ENCODE measurements at places on chromosomes 5 and 9.

- DNase-seq = peak; percentile 79
These were observed 655 bp upstream of the RAI14 start for GRCh38 chr5:34655354-34655991.

- DNase-seq = no peak
These were observed 54.9 kb downstream of the USP20 start for GRCh38 chr9:129889941-129890717.

- no peak for DNase-seq
These were observed 242.5 kb downstream of the PBX3 start for GRCh38 chr9:125989524-125990180.

- DNase-seq = no peak
These were observed 28.7 kb downstream of the DYNC2I2 start for GRCh38 chr9:128627906-128628305.

- no peak for DNase-seq
These were observed 375.2 kb upstream of the WWC1 start for GRCh38 chr5:167916261-167916691.

GRCh38 chr5:5711112-5711511 is 288.6 kb downstream of the ICE1 start:
- DNase-seq = no peak

- DNase-seq = no peak
These were observed 118.9 kb upstream of the ELL2 start for GRCh38 chr5:96080557-96080956.

GRCh38 chr9:8706531-8706930 is 907.0 kb upstream of the DMAC1 start:
- DNase-seq = no peak

DNA sequence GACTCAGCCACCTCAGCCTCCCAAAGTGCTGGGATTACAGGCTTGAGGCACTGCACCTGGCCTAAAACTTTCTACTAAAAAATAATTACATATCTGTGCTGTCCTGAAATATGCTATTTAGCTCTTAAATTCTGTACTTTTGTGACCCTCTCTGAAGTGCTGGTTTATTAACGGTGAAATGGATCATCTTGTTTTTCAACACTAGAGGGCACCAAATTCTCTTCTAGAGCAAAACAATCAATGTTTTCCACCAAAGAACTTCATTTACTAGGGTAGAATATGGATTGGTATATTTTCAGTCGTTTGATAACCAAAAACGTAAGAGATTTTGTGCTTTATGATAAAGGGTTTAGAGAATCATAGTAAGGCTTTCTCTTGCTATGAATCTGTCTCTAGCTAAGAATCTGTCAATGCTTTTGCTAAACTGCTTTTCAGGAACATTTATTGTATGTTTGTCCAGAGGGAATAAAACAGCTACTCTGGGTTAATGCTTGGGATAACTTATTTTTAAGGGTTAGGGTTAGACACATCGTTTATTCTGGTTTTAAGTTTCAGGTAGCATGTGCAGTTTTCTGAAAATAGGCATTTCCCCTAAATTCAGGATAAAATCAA is 63.6 kb downstream of the RNF180 start:
- no peak for DNase-seq

GRCh38 chr5:124701016-124701415 is 45.4 kb downstream of the ZNF608 start:
- no peak for DNase-seq

DNA sequence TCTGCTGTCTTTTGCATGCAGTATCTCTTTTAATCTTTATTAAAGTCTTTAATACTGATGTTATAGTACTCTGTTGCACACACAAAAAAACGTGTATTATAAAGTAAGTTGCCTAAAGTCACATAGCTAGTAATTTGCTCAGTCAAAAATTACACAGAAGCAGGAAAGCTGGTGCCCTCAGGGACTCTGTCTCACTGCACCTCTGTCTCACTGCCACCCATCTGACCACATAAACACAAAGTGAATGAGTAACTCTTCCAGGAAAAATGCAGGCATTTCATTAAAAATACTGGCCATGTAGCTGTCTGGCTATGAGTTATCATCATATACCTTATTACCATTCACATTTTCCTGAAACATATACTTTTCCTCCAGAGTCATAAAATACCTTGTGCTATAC is 591.7 kb downstream of the CSNK1G3 start:
- DNase-seq = no peak

- no peak for DNase-seq
These were observed 244.5 kb upstream of the C9orf72 start for GRCh38 chr9:27817747-27818146.

- DNase-seq = no peak
These were observed 88.1 kb downstream of the ANXA1 start for GRCh38 chr9:73239570-73240265.

GRCh38 chr9:90836411-90837080 is 34.9 kb downstream of the SYK start:
- DNase-seq = no peak

- DNase-seq = no peak
These were observed 72.2 kb downstream of the PTCD2 start for GRCh38 chr5:72392326-72392733.

- DNase-seq = no peak
These were observed 6.0 kb upstream of the LMX1B start for GRCh38 chr9:126607731-126608130.
